ENCODE measurements at places on chromosomes 7 and 10. TPM values are rescaled to one million over a fixed set of nuclear protein-coding genes. Genes with fewer than 3 reads are reported as not detected.

- no peak overlapping the region for H3K4me3 ChIP-seq
- peak overlapping the region; percentile 64 for H3K27ac ChIP-seq
- peak; percentile 92 for DNase-seq
- H3K27me3 ChIP-seq: no peaks in the 10 kb centered on the region
- no peaks in the 10 kb centered on the region for H3K4me1 ChIP-seq
- no peaks in the 10 kb centered on the region for H3K36me3 ChIP-seq
Observed at GRCh38 chr7:70598976-70599375, 533.0 kb upstream of the GALNT17 start.

SLC12A9 gene
- total RNA-seq: 24.1 TPM

PLA2G12B gene
- 2.9 TPM for total RNA-seq

CYCS gene
- total RNA-seq: 344 TPM

FBXL13 gene
- 0.17 TPM for total RNA-seq

C1QL3 gene
- total RNA-seq: not detected

GRCh38 chr10:115951242-115951641 is 321.8 kb downstream of the GFRA1 start:
- no peak overlapping the region for H3K4me3 ChIP-seq
- no peak for DNase-seq
- no peaks in the 10 kb centered on the region for H3K27me3 ChIP-seq
- H3K27ac ChIP-seq: no peak overlapping the region

- no peak overlapping the region for H3K27ac ChIP-seq
- H3K27me3 ChIP-seq: no peaks in the 10 kb centered on the region
Observed at GRCh38 chr10:63414481-63415260, 51.1 kb downstream of the JMJD1C start.

GRCh38 chr7:67344481-67345193 is 348.0 kb downstream of the TYW1 start:
- H3K27ac ChIP-seq: no peak overlapping the region
- no peaks in the 10 kb centered on the region for H3K27me3 ChIP-seq
- no peaks in the 10 kb centered on the region for H3K36me3 ChIP-seq

DNA sequence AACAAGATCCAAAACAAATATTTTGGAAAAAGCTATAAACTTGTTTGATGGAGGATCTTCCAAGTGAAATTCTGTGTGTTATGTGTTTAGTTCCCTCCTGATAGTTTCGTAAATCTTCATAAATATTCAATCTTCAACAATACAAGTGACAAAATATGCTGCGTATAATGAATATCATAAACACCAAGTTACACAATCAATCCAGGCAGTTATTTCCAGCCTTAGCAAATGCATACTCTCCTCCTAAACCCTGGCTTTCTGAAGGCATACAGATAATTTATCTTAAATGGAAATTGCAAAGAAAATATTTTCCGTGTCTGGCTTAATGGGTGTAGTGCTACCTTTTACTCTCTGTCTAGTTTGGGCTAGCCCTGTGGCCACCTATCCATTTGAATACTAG is 864.9 kb upstream of the ZWINT start:
- no peaks in the 10 kb centered on the region for H3K4me1 ChIP-seq
- no peak overlapping the region for H3K4me3 ChIP-seq
- H3K27me3 ChIP-seq: no peaks in the 10 kb centered on the region
- no peak for DNase-seq

- H3K4me1 ChIP-seq: no peaks in the 10 kb centered on the region
- no peak for DNase-seq
- H3K4me3 ChIP-seq: no peak overlapping the region
- no peaks in the 10 kb centered on the region for H3K27me3 ChIP-seq
- no peak overlapping the region for H3K27ac ChIP-seq
Observed at GRCh38 chr10:17335065-17335464, 107.0 kb downstream of the VIM start.

DNA sequence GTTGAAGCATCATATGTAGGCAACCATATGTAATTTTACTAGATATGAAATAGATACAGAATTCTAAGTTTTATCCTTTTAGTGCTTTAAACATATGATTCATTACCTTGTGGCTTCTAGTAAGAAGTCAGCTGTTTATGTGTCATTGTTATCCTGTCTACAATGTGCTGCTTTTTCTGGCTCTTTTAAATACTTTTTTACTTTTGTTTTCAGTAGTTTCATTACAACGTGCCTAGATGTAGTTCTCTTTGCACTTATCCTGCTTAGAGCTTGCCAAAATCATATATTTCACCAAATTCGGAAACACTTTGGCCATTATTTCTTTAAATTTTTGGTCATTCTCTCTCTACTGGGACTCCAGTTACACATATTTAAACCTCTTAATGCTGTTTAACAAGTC is 26.4 kb downstream of the YAE1 start:
- H3K4me1 ChIP-seq: no peaks in the 10 kb centered on the region
- no peak overlapping the region for H3K27ac ChIP-seq
- H3K36me3 ChIP-seq: no peaks in the 10 kb centered on the region
- H3K4me3 ChIP-seq: no peak overlapping the region

GPNMB gene
- 43.3 TPM for total RNA-seq

GSTO2 gene
- 12.8 TPM for total RNA-seq

DNA sequence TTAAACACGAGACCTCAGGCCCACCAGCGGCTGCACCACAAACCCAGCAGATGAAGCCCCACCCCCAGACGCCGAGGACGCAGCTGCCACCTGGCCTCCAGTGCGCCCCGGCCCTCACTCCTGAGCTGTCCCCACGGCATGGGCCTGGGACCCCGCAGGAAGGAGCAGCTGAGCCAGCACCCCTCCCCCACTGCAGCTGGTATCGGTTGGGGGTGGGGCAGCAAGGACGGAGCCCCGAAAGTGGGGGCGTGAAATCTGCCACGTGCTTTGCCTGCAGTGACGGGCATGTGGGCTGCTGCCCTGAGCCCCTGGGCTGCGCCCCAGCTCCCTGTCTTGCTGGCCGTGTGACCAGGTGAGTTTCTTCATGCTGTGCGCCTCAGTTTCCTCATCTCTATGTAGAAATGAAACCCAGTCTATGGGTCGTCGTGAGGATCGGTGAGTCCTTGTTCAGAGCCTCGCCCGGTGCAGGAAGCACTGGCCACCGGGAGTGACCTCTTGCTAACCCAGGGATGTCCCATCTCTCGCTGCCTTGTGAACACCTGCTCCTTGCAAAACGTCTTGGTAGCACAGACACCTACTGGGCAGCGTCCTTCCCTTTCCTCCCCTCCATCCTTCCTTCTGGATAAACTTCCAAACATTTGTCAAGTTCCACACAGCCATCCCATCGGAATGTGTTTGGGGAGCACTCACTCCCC is 32.0 kb downstream of the CFAP46 start:
- no peaks in the 10 kb centered on the region for H3K4me1 ChIP-seq
- no peaks in the 10 kb centered on the region for H3K27me3 ChIP-seq
- no peak overlapping the region for H3K4me3 ChIP-seq

ZC3HAV1L gene
- total RNA-seq: 10.9 TPM

DNA sequence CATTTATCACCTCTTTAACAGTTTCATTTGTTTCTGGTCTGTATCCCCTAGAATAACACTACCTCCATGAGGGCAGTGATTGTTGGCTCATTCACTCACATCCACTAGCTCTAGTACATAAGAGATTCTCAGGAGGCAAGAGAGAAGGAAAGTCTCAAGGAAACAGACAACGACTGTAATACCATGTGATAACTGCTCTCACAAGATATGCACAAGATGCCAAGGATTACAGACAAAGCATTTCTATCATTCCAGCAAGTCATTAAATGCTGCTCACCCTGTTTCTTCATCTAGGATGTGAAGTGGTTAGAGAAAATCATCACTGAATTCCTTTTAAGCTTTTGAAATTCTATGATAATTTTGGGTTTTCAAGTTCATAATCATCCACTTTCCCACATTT is 115.3 kb downstream of the HIBADH start:
- no peak for DNase-seq
- no peaks in the 10 kb centered on the region for H3K36me3 ChIP-seq
- H3K4me3 ChIP-seq: no peak overlapping the region
- no peak overlapping the region for H3K27ac ChIP-seq

SBDS gene
- 112 TPM for total RNA-seq

DNA sequence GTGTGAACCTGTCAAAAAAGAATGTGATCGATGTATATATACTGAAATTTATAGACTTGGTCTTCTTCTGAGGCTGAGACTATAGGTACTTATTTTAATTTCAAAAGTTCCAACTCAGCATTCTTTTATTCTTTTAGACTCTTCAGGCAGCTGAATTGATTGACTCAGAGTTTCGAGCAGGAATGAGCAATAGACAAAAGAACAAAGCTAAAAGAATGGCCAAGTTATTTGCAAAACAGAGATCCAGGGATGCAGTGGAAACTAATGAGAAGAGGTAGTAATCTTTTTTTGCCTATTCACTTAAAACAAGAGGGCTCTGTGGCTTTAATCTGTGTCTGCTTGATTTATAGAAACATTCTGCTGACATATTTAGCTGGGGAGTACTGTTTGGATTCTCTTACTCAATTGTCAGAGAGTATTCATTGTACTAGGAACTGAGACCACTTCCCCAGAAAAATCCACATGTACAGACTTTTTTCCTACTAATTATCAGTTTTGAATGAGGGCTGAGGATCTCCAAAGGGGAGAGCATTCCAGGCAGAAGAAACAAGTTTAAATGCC is 30.1 kb downstream of the BTAF1 start:
- H3K27ac ChIP-seq: no peak overlapping the region
- no peak overlapping the region for H3K4me3 ChIP-seq
- H3K36me3 ChIP-seq: peaks cover 8% of the 10 kb centered on the region
- DNase-seq: no peak

DNA sequence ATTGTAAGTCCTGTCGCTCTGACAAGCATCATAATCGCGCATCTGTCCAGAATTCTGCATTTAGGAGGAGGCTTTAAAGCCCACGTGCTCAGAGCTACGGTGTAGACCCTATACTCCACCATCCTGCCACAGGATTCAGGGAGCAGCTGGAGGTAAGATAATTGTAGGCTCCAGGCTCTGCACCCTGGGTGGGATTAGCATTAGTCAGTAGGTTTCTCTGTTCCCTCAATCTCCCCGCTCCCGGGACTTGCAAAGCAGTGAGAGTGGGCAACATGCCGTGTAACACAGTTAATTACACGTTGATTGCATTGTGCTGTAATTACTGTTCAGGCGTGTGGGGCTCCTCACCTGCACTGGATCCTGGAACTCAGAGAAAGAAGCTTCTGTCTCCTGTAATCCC is 89.3 kb upstream of the CUX1 start:
- H3K27ac ChIP-seq: no peak overlapping the region
- no peak overlapping the region for H3K4me3 ChIP-seq
- no peak for DNase-seq
- H3K27me3 ChIP-seq: no peaks in the 10 kb centered on the region
- peaks cover 3% of the 10 kb centered on the region for H3K4me1 ChIP-seq

- no peaks in the 10 kb centered on the region for H3K4me1 ChIP-seq
- H3K27ac ChIP-seq: no peak overlapping the region
- DNase-seq: no peak
- H3K36me3 ChIP-seq: no peaks in the 10 kb centered on the region
- no peak overlapping the region for H3K4me3 ChIP-seq
- H3K27me3 ChIP-seq: no peaks in the 10 kb centered on the region
Observed at GRCh38 chr10:126143117-126143516, 245.2 kb downstream of the ADAM12 start.

DNA sequence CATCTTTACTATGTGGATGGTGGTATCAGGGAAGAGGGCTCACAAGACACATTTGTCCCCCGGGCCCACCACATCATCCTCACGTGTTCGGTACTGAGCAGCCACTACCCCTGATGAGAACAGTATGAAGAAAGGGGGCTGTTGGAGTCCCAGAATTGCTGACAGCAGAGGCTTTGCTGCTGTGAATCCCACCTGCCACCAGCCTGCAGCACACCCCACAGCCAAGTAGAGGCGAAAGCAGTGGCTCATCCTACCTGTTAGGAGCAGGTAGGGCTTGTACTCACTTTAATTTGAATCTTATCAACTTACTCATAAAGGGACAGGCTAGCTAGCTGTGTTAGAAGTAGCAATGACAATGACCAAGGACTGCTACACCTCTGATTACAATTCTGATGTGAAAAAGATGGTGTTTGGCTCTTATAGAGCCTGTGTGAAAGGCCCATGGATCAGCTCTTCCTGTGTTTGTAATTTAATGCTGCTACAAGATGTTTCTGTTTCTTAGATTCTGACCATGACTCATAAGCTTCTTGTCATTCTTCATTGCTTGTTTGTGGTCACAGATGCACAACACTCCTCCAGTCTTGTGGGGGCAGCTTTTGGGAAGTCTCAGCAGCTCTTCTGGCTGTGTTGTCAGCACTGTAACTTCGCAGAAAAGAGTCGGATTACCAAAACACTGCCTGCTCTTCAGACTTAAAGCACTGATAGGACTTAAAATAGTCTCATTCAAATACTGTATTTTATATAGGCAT is 9.1 kb upstream of the CSGALNACT2 start:
- no peaks in the 10 kb centered on the region for H3K36me3 ChIP-seq
- peak; percentile 17 for DNase-seq
- H3K4me3 ChIP-seq: no peak overlapping the region
- H3K4me1 ChIP-seq: no peaks in the 10 kb centered on the region
- H3K27ac ChIP-seq: no peak overlapping the region

- no peaks in the 10 kb centered on the region for H3K27me3 ChIP-seq
- no peak overlapping the region for H3K4me3 ChIP-seq
- H3K27ac ChIP-seq: no peak overlapping the region
Observed at GRCh38 chr10:131519723-131520605, 208.4 kb upstream of the TCERG1L start.

- H3K4me1 ChIP-seq: no peaks in the 10 kb centered on the region
- no peaks in the 10 kb centered on the region for H3K36me3 ChIP-seq
- H3K4me3 ChIP-seq: no peak overlapping the region
- H3K27ac ChIP-seq: no peak overlapping the region
Observed at GRCh38 chr10:13074563-13075451, 25.2 kb upstream of the OPTN start.

C10orf53 gene
- not detected for total RNA-seq

ACSM6 gene
- not detected for total RNA-seq

DNA sequence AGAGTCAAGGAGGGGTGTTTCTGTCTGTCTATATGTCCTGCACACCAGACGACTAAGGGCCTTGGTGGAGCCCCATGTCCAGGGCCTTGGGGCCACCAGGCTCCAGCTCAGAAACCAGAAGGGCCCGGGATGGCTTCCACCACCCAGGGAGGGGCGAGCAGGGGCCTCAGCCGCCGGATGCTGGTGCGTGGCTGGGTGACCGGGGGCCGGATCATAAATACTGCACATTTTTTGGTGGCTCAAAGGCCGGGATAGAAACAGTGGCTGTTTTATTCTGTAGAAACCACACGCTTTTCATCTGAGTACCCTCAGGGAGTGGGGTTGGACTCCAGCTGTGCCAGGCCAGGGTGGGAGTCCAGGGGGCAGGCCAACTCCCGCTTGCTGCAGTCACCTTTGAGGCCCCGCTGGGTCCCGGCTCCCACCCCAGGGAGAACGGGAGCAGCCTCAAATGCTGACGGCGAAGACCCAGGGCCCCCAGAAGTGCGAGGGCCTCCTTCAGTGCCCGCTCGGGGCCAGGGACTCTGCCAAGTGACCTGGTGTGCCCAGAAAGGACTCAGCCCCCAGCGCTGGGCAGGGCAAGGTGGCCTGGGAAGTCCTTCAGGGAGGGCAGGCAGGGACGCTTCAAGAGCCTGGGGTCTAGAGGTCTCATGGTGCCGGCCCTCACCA is 28.2 kb downstream of the PDGFA start:
- H3K4me3 ChIP-seq: no peak overlapping the region
- no peak overlapping the region for H3K27ac ChIP-seq
- H3K27me3 ChIP-seq: no peaks in the 10 kb centered on the region
- DNase-seq: no peak
- H3K36me3 ChIP-seq: no peaks in the 10 kb centered on the region

All from colonic mucosa (tissue), 4 donors.